Stimulated activated CD4-positive, alpha-beta T cell treated with anti-CD3 and anti-CD28 coated beads, Interleukin-4, amount 100 ng/mL, for 4 hours (primary cell): ENCODE measurements at places on chromosomes 2 and 18.
A peak's percentile ranks its signal among the peaks of the same experiment; 100 is the strongest.

- DNase-seq = no peak
Observed at GRCh38 chr2:14364471-14364870, 268.0 kb upstream of the LRATD1 start.

DNA sequence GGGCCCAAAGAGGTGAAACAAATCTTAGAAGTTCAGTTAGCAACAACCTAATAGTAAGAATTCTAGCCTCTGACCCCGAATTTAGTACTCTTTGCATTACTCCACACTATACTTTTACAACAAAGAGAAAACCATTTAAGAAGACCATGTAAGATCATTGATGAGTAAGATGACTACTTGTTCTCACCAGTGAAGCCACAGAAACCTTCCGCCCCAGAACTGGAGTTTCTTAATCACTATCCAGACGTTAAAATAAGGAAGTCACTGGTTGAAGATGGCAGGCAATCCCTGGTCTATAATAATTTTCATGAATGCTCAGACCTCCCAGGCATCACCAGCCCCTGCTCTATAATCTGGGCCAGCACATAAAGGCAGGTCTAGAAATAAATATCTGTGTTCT, 95.0 kb downstream of the TMEM163 start:
- DNase-seq = no peak

- no peak for DNase-seq
Observed at GRCh38 chr18:33729556-33729955, 151.5 kb downstream of the ASXL3 start.

DNA sequence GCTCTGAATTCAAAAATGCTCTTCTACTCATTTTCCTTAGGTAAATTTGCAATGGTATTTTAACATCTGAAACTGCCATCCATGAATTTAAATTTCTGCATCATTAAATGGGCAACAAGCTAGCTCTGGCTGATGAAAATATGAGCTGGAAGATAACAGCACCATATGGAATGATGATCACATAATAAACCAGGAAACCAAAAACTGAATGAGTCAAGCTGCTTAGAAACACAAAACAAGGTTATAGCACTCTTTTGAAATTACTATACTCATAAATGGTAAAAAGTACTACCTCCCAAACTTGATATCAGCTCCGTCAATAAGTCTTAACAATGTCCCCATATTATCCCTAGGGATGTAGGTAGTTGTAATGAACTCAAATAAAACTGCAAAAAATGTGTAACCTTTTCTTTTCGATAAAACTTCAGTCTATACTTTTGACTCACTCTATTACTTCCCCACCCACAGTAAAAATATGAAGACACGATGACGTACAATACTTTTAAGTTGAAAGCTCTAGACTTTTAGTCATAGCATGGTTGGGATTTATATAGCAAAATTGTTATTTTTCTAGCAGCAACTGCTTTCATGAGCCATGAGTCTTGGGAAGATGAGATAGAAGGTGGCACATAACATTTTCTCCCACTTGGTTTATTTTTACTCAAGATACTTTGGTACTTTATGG, 396.7 kb downstream of the CDH2 start:
- no peak for DNase-seq

DNA sequence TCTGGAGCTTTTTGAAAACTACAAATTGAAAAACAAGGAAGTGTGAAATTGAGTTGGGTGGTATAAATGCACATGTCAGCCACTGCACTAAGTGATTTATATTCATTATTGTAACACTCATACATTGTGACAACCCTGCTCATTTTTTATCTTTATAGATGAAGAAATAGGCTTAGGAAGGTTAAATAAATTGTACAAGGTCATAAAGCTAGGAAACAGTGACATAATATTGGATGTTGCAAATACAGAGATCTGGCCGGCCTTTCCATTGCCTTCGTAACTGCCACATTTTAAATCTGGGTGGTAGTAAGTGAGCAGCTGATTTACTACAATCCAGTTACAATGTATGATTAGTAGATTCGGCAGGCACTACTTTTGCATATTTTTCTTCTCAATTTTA, 76.6 kb upstream of the LPIN2 start:
- DNase-seq = no peak

DNA sequence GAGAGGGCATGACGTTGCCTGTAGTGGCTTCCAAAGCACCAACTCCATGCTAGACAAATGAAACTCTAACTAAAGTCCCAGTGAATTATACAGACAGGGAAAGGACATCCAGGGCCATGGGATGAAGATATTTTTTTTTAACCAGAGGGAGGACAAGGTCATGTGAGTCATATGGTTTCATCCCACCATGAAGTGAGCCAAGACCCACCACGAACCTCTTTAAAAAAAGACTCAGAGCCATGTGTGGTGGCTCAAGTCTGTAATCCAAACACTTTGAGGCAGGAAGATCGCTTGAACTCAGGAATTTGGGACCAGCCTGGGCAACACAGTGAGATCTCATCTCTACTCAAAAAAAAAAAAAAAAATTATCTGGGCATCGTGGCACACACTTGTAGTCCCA, 115.2 kb downstream of the LIPG start:
- DNase-seq = no peak

GRCh38 chr2:120963997-120964705, 228.5 kb downstream of the GLI2 start:
- DNase-seq = no peak

DNA sequence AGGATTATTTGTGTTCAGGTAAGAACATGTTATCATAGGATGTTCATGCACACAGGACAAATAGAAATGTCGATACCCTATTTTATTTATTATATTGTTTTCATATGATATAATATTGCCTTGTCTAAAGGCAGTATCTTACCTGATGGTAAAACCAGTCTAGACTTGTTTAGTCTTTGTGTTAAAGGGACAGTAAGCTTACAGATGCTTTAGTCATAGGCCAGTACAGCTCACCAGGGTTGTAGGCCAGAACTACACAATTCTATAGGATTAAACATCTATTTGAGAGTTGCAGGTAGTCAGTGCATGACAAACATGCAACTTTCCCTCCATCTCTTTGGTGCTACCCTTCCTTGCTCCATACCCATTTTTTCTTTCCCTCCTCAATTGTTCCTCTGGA, 158.5 kb downstream of the GALNT3 start:
- DNase-seq = no peak

GRCh38 chr2:173354582-173355131, at the start of gene CDCA7:
Gene CDCA7 (plus strand): TSS chr2:173354872. CDS start chr2:173354964, 92 bp downstream.
- peak; percentile 59 for DNase-seq

DNA sequence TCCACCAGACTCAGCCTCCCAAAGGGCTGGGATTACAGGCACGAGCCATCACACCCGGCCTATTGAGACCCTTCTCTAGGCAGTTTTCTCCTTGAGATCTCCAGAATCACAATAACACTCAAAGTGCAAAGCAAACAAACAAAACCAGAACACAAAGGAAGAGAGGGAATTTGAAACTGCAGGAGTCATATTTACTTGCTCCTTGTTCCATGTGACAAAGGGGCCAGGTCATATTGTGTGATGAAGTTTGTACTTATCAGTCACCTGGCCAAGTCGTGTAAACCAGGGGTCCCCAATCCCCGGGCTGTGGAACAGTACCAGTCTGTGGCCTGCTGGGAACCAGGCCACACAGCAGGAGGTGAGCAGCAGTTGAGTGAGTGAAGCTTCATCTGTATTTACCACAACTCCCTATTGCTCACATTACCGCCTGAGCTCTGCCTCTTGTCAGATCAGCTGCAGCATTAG, 26.5 kb downstream of the SCYGR8 start:
- no peak for DNase-seq

- DNase-seq = no peak
Observed at GRCh38 chr2:120807751-120808150, 72.1 kb downstream of the GLI2 start.

GRCh38 chr2:186594001-186594722, 4.3 kb downstream of the ITGAV start:
- no peak for DNase-seq

GRCh38 chr2:179886-180285, 83.9 kb downstream of the SH3YL1 start:
- DNase-seq = no peak

DNA sequence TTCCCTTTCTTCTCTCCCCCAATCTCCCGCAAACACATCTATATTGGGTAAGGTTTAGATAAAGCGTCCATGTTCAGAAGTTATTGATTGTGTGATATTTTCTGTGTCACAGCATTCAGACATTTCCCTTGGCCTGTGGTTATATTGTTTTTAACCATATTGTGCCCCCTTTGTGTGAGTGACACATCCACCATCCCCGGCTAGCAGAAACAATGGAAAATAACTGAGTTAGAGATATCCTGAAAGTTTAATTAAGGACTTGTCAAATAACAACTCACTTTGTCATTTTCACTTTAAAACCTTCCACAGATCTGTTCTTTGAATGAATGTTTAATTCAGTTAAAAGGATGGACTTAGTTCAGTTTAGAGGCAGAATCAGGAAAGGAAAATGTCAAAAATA, 151.0 kb downstream of the KCNJ3 start:
- no peak for DNase-seq

DNA sequence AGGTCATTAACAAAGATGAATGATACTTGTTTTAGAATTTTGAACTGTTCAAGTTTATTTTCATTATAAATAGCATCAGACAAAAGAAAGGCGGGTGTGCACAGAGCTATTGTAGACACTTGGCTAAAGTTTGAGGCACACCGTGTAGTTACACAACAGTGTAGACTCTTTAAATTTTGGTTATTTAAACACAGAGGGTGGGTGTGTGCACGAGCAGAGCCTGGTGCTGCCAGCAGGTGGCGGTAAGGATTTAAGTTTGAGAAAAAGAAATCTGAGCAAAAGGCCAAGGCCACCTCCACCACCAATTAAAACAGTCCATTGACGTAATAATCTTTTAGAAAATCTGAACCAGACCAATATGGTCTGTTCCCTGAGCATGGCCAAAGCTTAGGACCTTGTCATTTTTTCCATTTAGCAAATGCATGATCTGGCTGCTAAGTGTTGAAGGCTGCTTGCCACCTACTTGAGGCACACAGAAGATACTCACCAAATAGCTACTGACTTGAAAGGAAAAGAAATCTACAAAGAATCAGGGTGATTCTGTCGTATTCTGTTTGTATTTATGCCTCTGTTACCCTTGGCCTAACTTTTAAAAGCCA, 14.3 kb downstream of the COPS7B start:
- DNase-seq = peak; percentile 8

DNA sequence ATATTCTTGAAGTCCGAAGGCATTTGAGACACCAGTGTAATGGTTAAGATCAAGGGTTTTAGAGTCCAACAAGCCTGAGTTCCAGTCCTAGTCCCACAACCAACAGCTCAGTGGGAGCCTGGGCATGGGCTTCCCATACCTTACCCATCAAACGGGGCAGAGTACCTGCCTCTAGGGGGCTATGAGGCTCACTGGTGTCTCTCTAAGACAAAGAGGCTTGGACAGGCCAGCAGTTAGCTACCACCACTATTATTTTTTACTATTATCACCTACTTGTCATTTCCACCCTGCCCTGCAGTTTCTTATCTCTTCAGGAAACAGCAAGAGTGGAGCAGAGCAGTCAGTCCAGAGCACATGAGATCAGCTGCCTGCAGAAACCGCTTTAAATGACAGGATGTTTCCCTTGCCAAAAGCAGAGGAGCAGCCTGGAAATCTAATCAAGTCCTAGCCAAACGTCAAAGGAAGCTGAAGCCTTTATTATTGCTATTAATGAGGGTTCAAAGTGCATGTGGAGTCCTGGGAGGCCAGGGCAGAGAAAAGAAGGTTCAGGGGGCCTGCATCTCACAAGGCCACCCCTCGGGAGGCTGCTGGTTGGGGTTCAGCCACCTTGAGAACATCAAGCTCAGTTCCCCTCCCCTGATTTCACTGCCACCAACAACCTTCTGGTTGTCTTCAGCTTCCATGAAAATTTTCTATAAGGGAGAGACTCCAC, 66.6 kb downstream of the STPG4 start:
- no peak for DNase-seq

DNA sequence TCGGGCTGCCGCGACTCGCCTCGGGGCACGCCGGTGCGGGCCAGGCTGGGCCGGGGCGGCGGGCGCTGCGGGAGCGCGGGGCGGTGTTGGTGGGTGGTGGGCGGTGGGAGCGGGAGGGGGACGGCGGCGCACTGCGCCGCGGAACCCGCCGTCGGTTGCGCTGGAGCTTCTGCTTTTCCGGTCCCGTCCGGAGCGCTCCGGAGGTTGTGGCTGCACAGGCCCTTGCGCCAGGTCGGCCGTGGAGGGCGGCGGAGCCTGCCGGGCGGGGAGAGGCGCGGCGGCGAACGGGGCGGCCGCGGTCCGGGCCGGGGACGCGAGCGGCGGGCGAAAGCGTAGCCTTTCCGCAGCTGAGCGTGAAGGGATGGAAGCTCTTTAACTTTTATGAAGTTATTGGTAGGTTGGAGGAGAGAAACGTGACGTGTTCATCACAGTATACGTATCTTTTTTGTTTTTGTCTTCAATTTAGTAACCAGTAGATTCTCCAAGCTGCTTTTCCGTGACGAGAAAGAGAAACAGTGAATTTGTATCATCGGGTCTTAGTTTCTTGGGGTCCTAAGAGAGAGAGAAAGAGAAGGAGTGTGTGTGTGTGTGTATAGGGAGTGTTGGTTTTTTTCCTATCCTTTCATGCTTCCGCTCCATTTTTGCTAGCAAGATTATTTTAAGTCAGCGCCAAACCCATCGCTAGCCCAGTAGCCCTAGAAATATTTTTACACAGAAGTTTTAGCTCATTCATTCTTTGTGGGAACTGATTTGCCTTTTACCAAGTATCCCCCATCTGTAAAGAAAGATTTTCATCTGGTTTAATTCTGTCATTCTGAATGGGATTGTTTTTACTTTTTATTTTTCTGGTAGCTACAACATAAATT, 535 bp downstream of the ATG4B start:
- peak; percentile 58 for DNase-seq

DNA sequence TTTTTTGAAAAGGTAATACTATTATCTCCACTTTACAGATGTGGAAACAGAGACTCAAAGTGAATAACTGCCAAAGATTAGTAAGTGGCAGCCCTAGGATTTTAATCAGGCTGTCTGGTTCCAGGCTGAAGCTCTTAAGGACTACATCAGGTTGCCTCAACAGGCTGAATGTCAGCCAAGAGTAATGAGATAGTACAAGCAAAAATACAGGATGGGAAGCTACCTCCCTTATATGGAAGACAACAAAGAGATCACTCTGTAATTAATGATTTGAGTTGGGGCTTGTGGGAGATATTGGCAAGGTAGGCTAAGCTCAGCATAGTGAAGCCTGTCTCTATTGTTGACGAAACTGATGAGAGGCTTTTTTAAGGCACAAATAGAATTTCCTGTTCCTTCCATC, 323.1 kb downstream of the KCNJ3 start:
- no peak for DNase-seq

- DNase-seq = no peak
Observed at GRCh38 chr2:166444306-166444705, 49.7 kb downstream of the SCN7A start.
